Kidney glomerular epithelial cell (primary cell): ENCODE measurements at places on chromosomes 3 and 15.
A peak's percentile ranks its signal among the peaks of the same experiment; 100 is the strongest.

DNA sequence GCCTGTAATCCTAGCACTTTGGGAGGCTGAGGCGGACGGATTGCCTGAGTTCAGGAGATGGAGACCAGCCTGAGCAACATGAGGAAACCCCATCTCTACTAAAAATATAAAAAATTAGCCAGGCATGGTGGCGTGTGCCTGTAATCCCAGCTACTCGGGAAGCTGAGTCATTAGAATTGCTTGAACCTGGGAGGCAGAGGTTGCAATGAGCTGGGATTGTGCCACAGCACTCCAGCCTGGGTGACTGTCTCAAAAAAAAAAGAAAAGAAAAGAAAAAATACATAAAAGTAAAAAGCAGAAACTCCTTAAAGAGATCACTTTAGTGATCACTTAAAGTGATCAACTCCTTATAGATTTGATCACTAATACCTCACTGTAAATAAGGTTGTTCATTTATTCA, 78.0 kb downstream of the GMPS start:
- DNase-seq = no peak

GRCh38 chr15:92788196-92788595, 111.9 kb upstream of the CHD2 start:
- DNase-seq = no peak

- peak; percentile 76 for DNase-seq
Observed at GRCh38 chr3:65778968-65779367, 259.8 kb downstream of the MAGI1 start.

- no peak for DNase-seq
Observed at GRCh38 chr15:73584699-73585420, 48.3 kb downstream of the NPTN start.

DNA sequence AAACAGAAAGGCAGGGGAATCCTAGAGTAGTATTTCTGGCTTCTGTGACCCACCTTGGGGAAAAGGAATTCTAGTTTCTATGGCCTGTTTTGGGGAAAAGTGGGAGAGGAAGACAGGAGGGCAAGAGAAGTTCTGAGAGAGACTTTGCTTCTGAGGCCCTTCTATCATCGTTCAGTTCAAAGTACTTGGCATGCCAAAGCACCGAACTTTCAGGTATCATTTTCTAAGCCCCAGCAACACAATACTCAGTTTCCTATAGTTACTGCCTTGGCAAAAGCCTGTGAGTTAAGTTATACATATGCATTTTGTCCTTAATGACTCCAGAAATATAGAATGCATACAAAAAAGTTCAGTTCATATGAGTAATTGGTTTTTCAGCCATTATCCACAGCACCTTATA, 74.1 kb upstream of the CHD2 start:
- DNase-seq = no peak

DNA sequence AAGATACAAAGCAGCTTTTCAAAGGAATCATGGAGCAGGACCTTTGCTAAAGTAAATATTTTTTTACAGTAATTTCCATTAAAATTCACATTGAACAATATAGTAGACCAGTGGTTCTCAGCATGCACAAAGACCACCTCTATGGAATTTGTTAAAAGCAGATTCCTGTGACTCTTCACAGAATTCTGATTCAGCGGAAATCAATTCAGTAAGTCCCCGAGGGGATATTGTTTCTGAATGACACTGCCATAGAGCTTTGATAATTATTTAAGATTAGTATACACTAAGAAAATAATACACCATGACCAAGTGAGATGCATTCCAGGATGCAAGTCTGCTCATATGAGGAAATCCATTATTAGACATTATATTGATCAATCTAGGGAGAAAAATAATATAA, 161.9 kb upstream of the TNIK start:
- no peak for DNase-seq

GRCh38 chr15:31609906-31610305, 283.3 kb downstream of the KLF13 start:
- DNase-seq = no peak

DNA sequence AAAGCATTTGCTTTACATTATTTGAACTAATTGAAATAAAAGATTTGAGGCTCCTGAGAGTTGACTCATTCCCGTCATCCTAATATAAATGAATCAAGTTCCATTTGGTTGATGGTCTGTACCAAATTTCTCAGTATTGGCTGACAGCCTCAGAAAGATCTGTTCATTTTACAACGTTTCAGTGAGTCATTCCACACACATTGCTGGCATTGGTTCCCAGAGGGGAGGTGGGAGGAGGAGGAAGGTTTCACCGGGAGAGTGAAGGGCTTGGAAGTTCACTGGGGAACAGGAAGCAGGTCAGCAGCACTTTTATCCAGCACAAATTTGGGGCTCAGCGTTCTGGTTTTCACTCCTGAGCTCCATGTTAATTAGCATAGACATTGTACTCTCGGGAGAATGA, 176.7 kb upstream of the CADPS start:
- DNase-seq = no peak

DNA sequence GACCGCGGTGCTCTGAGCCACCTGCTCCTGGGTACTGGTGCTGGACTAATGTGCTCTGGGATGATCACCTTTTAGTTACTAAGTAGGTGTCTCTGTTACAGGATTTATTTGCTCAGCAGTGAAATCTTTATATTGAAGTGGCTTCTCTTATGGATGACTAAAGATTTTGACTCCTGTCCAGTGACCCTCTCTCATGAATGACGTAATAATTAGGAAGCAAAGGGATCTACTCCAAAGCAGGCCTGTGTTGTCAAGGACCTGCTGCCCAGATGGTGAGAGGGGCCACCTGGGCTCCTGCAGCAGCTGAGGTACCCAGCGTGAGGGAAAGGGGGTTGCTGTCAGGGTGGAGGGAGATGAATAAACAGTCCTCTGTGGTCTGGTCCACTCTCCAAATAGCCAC, 263.6 kb downstream of the GABRG3 start:
- no peak for DNase-seq

GRCh38 chr3:143480344-143480743, 360.8 kb downstream of the CHST2 start:
- DNase-seq = peak; percentile 97

DNA sequence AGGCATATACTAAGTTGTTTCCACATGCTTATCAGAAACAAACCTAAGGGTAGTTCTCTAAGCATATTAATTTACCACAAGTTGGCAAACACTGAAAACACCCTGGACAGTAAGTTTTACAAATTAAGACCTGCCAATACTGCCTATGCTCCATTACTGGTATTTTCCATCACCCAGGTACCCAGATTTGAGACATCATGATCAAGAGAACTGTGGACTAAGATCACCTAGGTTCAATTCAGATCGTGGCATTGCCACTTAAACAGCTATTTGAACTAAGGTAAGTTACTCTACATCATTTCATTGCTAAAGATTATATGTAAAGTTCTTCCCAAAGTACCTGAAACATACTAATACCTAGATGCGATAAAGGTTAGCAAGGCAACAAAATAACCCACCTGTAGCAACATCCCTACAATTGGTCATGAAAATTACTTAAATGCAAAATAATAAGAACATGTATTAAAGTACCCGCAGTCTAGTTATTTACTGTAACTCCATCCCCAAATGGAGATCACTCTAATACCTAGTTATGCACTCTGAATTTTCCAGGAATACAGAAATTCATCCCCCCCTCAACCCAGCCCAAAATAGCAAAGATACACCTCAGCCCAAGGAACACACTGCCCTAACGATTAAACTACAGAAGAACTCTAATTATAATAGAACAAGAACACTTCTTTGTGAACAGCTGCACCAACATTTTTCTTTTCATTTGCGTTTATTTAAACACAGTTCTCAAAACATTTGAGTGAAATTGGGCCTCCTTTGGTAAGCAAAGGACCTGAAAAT, 21.6 kb downstream of the TRA2B start:
- no peak for DNase-seq

- no peak for DNase-seq
Observed at GRCh38 chr3:14412831-14413380, 10.5 kb downstream of the SLC6A6 start.

DNA sequence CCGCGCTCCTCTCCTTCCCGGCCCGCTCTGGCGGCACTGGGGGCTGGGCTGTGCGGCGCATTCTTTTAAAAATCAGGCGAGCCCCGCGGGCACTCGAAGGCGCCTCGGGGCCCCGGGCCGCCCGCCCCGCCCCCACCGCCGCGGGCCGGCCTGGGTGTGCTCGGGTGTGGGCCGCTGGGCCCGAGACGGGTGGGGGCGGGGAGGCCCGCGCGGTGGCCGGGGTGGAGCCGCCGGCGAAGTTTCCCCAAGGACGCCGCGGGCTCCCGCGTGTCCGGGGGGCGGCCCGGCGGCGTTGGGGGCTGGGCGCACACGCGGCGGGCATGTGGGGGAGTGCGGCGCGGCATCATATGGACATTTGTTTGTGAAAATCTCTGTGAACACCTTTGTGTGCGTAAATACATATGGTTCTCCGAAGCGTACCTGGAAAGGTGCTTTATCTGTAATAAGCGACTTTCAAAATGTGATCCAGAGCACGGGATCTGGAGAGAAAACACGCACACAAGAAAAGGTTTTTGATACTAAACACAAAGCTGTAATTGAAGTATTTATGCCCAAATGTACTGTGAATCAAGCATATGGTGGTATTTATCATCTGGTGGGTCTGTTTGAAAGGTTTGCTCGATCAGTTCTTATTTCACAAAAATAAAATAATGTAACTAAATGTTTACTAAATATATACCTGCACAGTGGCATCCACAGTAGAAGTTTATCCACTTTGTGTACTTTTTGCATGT, 612 bp upstream of the TBL1XR1 start:
- DNase-seq = no peak

DNA sequence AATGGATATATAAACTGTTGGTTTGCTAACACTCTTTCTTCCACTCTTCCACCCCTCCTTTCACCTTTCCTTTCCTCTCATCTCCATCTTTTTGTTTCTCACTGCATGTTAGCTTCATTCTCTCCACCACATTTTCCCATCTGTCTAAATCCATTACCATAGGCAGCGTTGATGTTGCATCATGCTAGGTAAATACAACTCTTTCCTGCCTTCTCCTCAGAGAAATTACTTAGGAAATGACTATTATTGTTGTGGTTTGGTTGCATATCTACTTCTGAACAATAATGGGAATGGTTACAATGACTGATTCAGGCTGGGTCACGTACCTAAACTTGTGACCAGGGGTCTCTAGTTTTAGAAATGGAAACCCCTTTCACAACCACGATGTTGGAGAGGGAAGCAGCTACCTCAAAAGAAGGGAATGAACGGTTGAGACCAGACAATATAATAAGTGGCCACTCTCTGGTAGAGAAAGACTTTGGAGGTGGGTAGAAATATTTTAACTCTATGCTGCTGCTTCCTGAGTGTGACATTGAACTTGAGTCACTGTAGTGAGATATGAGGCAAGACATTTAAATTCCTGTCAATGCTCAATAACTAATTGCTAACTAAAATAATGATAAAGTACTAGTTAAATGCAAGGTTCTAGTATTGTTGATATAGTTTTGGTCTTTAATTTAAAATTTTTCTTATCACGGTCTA, 314.1 kb upstream of the TGFBR2 start:
- peak; percentile 39 for DNase-seq

DNA sequence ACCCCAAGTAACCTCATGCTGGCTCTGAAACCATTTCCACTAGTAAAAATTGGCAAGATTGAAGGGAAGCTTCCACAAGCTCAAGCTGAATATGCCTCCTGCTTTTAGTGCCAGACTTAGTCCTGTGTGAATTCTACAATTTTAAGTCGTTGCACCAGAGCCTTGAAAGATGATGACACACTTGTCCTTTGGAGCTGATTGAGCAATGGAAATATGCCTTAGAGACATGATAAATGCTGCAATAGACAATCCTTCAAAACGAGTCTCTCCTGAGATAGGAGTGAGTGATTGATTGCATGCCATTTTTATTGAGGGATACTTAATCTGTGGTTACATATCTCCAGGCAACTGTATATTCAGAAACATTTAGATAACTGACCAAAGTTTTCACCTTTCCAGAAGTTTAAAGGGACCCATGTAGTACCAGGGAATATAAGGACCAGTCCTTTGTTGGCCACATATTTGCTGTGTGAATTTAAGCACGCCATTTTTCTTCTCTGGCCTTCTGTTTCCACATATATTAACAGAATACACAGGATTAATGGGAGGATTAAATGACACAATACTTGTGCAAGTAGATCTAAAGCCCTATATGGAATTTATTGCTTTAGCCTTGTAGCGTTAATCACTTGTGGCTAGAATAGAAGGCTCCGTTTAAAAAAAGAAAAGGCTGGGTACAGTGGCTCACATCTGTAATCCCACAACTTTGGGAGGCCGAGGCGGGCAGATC, 65.1 kb downstream of the PPARG start:
- no peak for DNase-seq

DNA sequence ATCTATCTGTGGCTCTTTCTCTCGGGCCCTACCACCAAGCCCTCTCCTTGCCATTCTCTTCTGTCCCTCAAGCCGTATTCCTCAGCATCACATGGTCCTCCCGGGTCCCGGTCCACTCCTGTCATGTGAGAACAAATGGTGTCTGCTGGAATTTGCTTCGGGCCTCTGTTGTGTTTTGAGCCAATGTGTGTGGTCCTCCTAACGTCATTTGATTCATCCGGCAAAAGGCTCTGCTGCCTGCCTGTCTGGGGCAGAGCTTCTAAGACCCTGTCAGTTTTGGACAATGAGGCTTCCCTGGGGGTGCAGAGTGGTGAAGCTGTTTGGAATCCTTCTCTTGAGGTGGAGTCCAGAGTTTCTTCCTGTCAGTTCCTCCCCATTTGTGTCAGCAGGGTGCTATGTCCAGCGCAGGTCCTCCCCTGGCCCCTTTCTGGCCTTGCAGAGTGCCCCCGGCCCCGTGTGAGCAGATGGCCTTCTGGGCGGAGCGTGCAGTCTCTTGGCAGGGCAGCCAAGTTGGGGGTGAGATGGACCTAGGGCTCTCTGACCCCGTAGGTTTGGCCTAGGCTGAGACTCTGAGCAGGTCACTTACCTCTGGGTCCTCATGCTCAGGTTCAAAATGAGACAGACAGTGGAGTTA, 93.6 kb downstream of the APBA2 start:
- no peak for DNase-seq

DNA sequence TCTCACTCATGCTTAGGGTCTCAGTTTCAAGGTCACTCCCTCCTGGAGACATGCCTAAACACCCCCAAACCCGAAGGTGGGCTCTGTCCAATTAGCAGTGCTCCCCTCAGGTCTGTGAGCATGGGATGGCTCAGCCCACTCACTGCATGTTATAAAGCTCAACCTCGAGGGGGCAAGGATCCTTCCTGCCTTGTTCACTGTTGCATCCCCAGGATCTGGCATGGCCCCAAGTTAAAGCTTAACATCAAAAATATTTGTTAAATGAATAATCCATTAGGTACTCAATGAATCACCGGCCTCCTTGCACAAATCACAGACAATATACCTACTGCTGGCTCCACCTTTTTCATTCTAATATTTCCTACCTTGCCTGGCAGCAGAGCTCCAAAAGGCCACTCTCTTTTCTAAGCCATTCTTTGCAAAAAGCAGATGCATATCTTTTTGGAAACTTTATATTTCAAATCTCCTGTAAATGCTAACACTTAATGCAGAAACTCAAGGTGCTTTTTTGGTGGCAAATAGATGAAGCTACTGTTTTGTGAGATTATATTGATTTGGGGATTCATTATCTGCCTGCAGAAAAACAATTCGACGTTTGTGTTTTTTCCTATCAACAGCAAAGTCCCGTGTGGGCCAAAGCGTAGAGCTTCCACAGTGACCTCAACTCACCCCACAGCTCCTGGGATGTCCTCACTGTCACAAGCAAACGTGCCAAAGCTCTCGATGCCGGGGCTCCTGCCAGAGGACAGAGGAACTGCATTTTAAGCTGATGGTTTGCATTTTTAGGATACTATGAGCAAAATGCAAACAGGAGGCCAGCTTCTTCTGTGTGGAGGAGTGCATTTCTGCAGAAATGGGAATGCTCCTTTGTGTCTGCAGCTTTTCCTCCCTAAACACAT, 35.4 kb downstream of the PCOLCE2 start:
- DNase-seq = peak; percentile 94

GRCh38 chr15:73647259-73648013, 14.2 kb upstream of the NPTN start:
- no peak for DNase-seq
